Right ventricle myocardium inferior (tissue), 1 donor: ENCODE measurements at places on chromosomes 12 and 14. TPM values are rescaled to one million over a fixed set of nuclear protein-coding genes. Genes with fewer than 3 reads are reported as not detected.

DNA sequence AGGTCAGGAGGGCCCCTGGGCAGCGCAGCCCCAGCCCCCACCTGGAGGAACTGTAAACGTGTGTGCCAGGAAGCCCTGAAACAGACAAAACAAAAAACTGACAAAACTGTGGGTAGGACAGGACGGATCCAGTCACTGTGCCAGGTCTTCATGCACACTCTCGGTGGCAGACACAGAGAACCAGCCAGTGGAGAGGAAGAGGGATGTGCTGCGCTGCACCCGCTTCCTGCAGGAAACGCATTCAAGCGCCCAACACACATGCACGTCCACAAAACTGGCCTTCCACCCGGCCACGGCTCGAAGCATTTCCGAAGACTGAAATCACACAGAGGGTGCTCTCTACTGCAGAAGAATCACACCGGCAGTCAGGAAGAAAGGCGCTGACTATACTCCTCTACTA lies 16.9 kb downstream of the BRF1 start:
- DNase-seq, result no peak

GRCh38 chr12:70667253-70667652 lies 30.0 kb upstream of the PTPRB start:
- no peak for DNase-seq

GDF3 gene
- total RNA-seq, result not detected

DNA sequence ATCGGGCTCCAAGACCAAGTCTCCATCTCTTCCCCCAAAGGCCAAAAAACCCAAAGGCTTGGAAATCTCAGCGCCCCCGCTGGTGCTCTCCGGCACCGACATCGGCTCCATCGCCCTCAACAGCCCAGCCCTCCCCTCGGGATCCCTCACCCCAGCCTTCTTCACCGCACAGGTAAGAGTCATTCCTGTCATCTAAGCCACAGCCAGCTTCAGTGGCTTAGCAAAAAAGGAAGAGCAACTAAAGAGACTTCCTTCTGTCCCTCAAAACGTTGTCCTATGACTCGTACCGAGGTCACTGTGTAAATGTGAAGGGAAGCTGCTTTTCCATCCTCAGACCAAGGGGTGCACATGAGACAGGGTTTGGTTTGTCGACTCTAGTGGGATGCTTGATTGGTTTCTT lies 53.4 kb downstream of the ELK3 start:
- no peak for DNase-seq

DNA sequence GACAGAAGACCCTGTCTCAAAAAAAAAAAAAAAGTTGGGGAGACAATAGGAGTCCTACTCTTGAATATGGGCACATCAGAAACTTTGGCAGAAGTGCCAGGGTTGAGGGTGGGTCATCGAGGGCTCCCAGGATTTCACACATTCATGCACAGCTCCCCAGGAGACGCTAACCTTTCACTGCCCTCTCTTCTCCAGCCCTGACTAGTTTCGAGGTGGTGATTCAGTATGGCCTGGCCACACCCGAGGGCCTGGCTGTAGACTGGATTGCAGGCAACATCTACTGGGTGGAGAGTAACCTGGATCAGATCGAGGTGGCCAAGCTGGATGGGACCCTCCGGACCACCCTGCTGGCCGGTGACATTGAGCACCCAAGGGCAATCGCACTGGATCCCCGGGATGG lies 29.4 kb upstream of the LRP1-AS start:
- DNase-seq, result no peak

GRCh38 chr12:81170072-81170471 lies 92.2 kb downstream of the ACSS3 start:
- DNase-seq, result no peak
